ENCODE measurements at places on chromosomes 16 and 17. TPM values are rescaled to one million over a fixed set of nuclear protein-coding genes. Genes with fewer than 3 reads are reported as not detected.
A peak's percentile ranks its signal among the peaks of the same experiment; 100 is the strongest.

DNA sequence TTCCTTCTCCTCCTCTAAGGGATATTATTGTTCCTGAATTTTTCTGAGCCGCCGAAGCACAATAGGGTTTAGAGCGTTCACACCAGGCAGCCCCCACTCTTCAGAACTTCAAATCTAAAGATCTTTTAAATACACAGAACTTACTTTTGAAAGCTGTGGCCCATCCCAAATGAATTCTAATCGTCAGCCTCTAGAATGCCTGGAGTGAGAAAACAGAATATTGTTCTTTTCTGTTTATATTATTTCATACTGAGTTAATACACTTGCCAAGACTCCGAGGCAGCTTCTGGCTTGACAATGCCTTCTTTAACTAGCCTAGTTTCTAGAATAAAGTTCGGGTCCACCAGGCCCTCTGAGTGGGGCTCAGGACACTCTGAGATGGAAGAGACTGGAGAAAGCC lies 405.6 kb downstream of the WWOX start:
- peaks cover 45% of the 10 kb centered on the region for H3K4me1 ChIP-seq
- H3K27ac ChIP-seq: peak overlapping the region; percentile 69
- no peaks in the 10 kb centered on the region for H3K36me3 ChIP-seq
- H3K4me3 ChIP-seq: no peak overlapping the region

Gene HASPIN
- 0.08 TPM for total RNA-seq

GRCh38 chr17:32875923-32876416 lies 954 bp downstream of the MYO1D start:
- no peaks in the 10 kb centered on the region for H3K27me3 ChIP-seq
- H3K27ac ChIP-seq: peak overlapping the region; percentile 70
- no peaks in the 10 kb centered on the region for H3K36me3 ChIP-seq
- H3K4me3 ChIP-seq: peak overlapping the region; percentile 57

GRCh38 chr16:20636671-20637070 lies 60.5 kb upstream of the ACSM2B start:
- no peaks in the 10 kb centered on the region for H3K36me3 ChIP-seq
- H3K27me3 ChIP-seq: no peaks in the 10 kb centered on the region
- H3K27ac ChIP-seq: no peak overlapping the region
- H3K4me1 ChIP-seq: peaks cover 5% of the 10 kb centered on the region

GRCh38 chr17:74771319-74771914 lies 4.7 kb downstream of the NAT9 start:
- no peaks in the 10 kb centered on the region for H3K27me3 ChIP-seq
- H3K36me3 ChIP-seq: peaks cover 22% of the 10 kb centered on the region
- H3K4me3 ChIP-seq: no peak overlapping the region

Gene TTLL6
- 0.08 TPM for total RNA-seq

DNA sequence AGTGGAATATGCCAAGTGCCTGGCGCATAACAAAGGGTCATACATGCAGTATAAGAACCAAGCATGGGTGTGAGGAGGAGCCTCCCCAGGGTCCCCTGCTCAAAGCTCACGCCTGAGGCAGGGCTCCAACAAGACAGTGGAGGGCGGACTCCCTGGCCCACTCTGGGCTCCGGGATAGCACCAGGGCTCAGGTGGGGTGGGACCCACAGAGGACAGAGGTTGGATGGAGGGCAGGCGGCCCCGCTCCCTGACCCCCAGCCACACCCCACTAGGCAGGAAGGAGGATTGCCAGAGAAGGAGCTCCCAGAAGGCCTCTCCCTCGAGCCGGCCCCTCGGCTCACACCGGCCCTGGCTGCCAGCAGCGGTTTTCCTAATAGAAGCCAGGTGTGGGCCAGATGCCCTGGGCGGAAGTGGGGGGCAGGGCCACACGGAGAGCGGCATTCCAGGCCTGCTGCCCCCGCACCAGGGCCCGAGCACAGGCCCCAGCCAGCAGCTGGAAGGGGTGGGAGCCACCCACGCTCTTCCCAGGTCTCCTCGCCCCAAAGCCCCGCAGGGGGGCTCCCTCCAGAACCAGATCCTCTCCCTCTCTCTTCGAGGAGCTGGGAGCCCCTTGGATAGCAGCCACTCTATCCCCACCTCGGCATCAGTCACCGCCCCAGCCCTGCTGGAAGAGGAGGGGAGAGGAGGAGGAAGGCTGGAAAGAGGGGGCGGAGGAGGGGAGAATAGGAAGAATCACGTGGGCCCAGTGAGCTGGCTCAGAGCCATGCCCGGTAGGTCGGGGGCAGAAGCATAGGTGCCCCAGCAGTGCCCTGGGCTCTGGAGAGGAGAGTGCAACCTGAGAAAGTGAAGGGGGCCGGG lies 21.0 kb downstream of the VASN start:
- H3K4me1 ChIP-seq: no peaks in the 10 kb centered on the region
- no peaks in the 10 kb centered on the region for H3K36me3 ChIP-seq
- H3K4me3 ChIP-seq: no peak overlapping the region

GRCh38 chr17:56987283-56987834 lies 9.4 kb downstream of the SCPEP1 start:
- H3K4me1 ChIP-seq: peaks cover 8% of the 10 kb centered on the region
- no peaks in the 10 kb centered on the region for H3K27me3 ChIP-seq
- no peak for DNase-seq
- H3K36me3 ChIP-seq: peaks cover 13% of the 10 kb centered on the region

Gene CLEC18A
- 0.05 TPM for total RNA-seq

GRCh38 chr16:84832488-84833143 lies 12.8 kb downstream of the CRISPLD2 start:
- H3K4me1 ChIP-seq: peaks cover 4% of the 10 kb centered on the region
- H3K36me3 ChIP-seq: no peaks in the 10 kb centered on the region
- peak overlapping the region; percentile 56 for H3K27ac ChIP-seq
- no peak for DNase-seq
- no peak overlapping the region for H3K4me3 ChIP-seq

GRCh38 chr17:57721967-57722703 lies 23.0 kb downstream of the CCDC182 start:
- H3K36me3 ChIP-seq: no peaks in the 10 kb centered on the region
- no peaks in the 10 kb centered on the region for H3K4me1 ChIP-seq
- H3K4me3 ChIP-seq: no peak overlapping the region

Gene FOXF1
- 0.75 TPM for total RNA-seq

GRCh38 chr16:67425061-67425460 lies 5.9 kb upstream of the HSD11B2 start:
- DNase-seq: no peak
- no peak overlapping the region for H3K27ac ChIP-seq
- no peaks in the 10 kb centered on the region for H3K36me3 ChIP-seq
- H3K27me3 ChIP-seq: peaks cover 4% of the 10 kb centered on the region
- no peak overlapping the region for H3K4me3 ChIP-seq
- H3K4me1 ChIP-seq: peaks cover 20% of the 10 kb centered on the region

Gene KCNH6
- 0.09 TPM for total RNA-seq

DNA sequence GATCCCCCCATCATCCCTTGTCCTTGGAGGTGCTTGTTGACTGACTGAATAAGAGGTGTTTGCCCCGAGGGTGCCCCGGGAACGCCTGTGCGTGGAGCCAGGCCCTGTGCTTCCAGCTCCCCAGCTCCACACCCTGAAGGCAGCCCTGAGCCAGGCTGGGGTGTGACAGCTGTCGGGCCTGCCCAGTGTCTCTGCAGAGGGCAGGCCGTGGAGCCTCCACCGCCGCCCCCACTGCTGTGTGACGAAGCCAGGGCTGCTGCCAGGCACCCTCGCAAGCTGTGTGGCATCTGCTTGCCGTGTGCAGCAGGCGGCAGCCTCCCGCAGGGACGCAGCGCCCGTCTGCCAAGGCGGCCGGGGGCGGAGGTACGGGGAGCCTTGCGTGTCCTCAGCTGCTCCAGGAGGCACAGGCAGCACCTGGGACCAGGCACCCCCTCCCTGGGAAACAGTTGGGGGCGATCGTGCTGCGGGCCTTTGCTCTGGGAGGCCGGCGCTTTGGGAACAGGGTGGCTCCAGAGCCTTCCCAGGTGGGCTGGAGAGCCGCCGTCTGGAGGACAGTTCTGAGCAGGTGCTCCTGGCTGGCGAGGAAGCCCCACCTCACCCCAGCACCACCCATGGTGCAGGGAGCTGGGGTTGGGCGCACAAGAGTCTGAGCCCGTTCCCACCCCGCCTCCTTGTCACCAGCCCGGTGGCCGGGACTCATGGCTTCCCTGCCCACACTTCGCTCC lies 26.6 kb downstream of the GSE1 start:
- no peaks in the 10 kb centered on the region for H3K36me3 ChIP-seq
- peaks cover 21% of the 10 kb centered on the region for H3K4me1 ChIP-seq
- H3K27me3 ChIP-seq: no peaks in the 10 kb centered on the region
- DNase-seq: no peak
- H3K27ac ChIP-seq: no peak overlapping the region

Gene TMEM238L
- total RNA-seq: 4.2 TPM

DNA sequence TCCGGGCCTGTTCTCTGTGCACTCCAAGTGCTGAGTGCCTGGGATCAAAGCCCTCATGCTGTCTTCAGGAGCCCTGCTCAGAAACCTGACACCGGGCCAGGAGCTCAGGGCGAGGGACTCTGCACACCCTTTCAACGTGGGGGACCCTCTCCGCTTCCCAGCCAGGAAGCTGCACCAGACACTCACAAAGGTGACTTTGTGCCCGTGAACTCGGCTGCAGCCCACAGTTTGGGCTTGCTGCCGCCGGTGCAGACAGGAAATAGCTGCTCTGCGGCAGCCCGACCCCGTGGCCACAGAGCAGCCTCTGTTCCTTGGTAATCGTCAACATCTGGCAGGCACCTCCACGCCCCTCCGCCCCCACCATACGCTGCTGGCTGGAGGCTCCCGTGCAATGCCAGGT lies 93.4 kb upstream of the METRNL start:
- no peak overlapping the region for H3K27ac ChIP-seq
- no peak overlapping the region for H3K4me3 ChIP-seq
- no peaks in the 10 kb centered on the region for H3K27me3 ChIP-seq

Gene CCDC40
- 0.93 TPM for total RNA-seq

DNA sequence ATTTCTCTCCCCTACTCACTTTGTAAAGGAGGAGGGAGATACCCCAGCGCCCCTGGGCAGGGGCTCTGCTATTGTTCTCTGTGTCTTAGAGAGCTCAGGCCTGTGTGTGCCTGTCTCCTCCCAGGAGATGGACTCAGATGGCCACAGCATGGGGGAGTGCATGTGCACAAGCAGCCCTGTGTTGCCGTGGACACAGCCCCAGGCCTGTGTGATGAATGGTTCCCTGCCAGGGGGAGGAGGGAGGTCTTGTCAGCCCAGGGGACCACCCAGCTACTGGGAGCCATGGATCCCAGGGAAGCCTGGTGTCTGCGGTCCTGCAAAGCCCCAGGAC lies 26.3 kb downstream of the GINS2 start:
- H3K4me1 ChIP-seq: no peaks in the 10 kb centered on the region
- no peak overlapping the region for H3K27ac ChIP-seq
- no peaks in the 10 kb centered on the region for H3K27me3 ChIP-seq

GRCh38 chr16:82181461-82182185 lies 11.6 kb upstream of the MPHOSPH6 start:
- no peak overlapping the region for H3K27ac ChIP-seq
- H3K4me1 ChIP-seq: no peaks in the 10 kb centered on the region
- no peaks in the 10 kb centered on the region for H3K27me3 ChIP-seq
- no peak overlapping the region for H3K4me3 ChIP-seq
- no peaks in the 10 kb centered on the region for H3K36me3 ChIP-seq
- no peak for DNase-seq

DNA sequence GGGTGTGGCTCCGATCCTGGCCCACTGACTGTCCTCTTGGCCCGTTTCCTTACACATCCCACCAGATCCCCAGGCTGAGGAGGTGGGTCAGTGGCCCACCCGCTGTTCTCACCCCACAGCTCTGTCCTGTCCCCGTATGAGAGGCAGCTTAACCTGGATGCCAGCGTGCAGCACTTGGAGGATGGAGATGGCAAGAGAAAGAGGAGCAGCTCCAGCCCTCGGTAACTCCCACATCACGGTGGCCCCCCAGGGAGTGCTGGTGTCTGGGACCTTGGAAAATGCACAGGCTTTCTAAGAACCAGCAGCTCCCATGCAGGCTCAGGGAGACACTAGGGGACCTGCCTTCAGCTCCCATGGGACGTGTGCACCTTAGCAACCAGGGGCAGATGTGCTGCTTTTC lies 4.2 kb upstream of the LLGL2 start:
- no peak for DNase-seq
- H3K4me1 ChIP-seq: peaks cover 30% of the 10 kb centered on the region
- H3K27me3 ChIP-seq: no peaks in the 10 kb centered on the region
- H3K4me3 ChIP-seq: no peak overlapping the region
- H3K27ac ChIP-seq: no peak overlapping the region

- H3K36me3 ChIP-seq: no peaks in the 10 kb centered on the region
- peaks cover 7% of the 10 kb centered on the region for H3K4me1 ChIP-seq
- H3K27me3 ChIP-seq: no peaks in the 10 kb centered on the region
- H3K4me3 ChIP-seq: no peak overlapping the region
- peak overlapping the region; percentile 7 for H3K27ac ChIP-seq
- DNase-seq: no peak
These were observed 57.8 kb downstream of the BMERB1 start for GRCh38 chr16:15492091-15492740.

DNA sequence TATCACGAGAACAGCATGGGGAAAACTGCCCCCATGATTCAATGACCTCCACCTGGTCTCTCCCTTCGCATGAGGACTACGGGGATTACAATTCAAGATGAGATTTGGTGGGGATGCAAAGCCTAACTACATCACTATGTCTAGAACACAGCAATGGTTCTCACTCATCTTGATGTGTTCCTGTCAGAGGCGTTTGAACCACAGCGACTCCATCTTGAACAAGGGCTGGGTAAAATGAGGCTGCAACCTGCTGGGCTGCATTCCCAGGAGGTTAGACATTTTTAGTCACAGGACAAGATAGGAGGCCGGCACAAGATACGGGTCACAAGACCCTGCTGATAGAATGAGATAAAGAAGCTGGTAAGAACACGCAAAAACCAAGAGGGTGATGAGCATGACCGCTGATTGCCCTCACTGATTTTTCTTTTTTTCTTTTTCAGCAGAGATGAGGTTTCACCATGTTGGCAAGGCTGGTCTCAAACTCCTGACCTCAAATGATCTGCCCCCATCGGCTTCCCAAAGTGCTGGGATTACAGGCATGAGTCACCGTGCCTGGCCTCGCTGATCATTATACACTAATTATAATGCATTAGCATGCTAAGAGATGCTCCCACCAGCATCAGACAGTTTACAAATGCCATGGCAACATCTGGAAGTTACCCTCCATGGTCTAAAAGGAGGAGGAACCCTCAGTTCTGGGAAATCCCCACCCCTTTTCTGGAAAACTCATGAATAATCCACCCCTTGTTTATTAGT lies 3.0 kb upstream of the PPY start:
- no peaks in the 10 kb centered on the region for H3K36me3 ChIP-seq
- H3K27ac ChIP-seq: no peak overlapping the region
- no peak overlapping the region for H3K4me3 ChIP-seq
- no peaks in the 10 kb centered on the region for H3K4me1 ChIP-seq
- no peak for DNase-seq
- H3K27me3 ChIP-seq: no peaks in the 10 kb centered on the region

GRCh38 chr17:49252148-49252695 lies 21.6 kb upstream of the PHOSPHO1 start:
- no peaks in the 10 kb centered on the region for H3K4me1 ChIP-seq
- no peaks in the 10 kb centered on the region for H3K27me3 ChIP-seq
- no peak for DNase-seq
- H3K4me3 ChIP-seq: no peak overlapping the region
- no peaks in the 10 kb centered on the region for H3K36me3 ChIP-seq

Measured in liver (tissue), 10 donors.